ENCODE measurements at places on chromosomes 7 and 10.

DNA sequence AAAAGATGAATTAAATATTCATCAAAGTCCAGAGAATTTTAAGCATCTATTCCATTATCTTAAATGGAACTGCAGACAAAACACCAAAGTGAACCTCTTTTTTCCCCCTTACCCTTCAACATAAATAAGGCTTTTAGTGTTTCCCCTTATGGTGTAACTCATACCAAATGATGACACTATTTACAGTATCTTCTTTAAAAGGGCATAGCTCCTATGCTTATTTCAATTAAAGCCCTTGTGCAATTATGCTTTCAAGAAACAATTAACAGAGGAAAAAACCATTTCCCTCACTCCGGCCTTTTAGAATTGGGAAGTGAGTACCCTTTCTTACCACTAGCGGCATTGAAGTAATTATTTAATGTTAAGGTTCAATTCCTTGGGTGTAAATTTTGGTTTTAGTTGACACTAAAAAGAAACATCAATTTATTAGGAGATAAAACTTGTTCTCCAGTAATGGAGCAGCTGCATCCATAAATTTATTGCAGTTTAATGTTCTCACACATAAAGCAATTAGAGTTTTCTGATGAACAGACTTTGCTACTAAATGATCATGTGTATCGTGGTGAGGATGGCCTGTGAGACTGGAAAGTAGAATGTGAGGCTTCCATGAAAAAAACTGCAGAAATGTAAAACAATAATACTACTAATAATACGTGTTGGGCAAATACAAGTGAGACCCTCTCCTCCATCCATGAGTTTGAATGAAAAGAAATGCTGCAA is 661.3 kb downstream of the PARD3 start:
- DNase-seq: no peak

DNA sequence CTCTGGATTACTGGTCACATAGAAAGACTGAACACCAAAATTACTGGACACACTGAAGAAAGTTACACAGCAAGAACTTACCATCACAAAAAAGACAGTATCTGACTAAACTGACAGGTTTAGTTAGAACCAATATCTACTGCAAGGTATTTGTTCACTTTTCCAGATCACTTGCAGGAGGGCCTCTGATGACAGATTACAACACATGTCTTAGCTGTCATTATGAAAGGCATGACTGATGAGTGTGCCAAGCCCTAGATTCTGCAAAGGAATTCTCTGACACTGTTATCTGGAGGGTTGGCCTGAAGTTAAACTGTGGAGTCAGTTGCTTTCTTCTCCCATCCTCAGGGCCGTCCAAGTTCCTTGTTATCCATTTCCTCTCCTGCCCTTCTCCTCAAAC is 242.7 kb downstream of the KIF20B start:
- DNase-seq: no peak

GRCh38 chr7:149865437-149865836 is 8.3 kb upstream of the ATP6V0E2 start:
- no peak for DNase-seq

DNA sequence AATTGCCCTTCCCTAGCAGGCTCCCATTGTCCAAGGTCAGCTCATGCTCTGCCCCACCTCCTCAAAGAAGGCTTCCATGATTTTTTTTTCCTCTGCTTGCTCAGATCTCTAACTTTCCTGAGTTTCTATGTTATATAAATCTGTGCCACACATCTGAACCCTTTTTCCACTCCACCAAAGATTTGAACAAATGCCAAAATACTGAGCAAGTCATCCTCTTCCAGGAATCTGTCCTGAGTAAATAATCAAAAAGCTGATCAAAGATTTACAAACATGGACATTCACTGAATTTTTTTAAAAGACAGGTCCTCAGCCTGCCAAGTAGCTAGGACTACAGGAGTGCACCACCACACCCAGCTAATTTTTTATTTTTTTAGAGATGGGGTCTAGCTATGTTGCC is 102.8 kb upstream of the ARID5B start:
- no peak for DNase-seq

GRCh38 chr7:40348126-40348728 is 213.4 kb downstream of the SUGCT start:
- no peak for DNase-seq

DNA sequence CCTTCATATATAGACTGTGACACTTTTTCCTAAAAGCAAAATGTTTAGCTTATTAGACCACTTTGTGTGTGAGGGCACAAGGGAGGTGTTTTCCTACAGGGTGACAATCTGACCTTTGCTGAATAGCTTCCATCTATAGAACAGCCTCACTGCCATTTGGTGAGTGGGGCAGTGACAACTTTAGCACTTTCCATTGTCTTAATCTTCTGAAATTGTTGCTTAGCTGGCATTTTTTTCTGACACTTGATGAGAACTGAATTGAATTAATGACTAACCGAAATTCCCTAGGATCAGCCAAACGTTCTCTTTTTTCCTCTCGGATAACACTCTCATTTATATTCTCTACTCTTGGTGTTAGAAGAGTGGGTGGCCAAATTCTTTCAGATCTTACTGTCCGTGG is 30.2 kb downstream of the KDM7A start:
- DNase-seq: no peak

DNA sequence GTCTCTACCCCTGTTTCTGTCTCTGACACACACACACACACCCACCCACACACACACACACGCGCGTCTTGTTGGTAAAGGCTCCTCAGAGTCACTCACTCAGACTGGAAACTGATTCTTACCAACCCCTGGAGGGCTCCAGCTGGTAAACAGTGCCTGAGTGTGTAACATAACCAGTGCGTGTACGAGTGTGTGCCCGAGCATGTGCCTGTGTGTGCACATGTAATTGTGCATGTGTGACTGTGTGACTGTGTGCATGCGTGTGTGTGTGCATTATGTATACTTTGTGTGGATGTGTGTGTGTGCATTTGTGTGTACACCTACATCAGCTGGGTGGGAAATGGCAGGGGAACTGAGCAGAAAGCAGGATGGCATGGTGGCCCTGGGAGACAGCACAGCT is 317.1 kb downstream of the WDR37 start:
- DNase-seq: no peak

- DNase-seq: peak; percentile 69
Measured at GRCh38 chr10:44715136-44715535, 196.0 kb upstream of the TMEM72 start.

DNA sequence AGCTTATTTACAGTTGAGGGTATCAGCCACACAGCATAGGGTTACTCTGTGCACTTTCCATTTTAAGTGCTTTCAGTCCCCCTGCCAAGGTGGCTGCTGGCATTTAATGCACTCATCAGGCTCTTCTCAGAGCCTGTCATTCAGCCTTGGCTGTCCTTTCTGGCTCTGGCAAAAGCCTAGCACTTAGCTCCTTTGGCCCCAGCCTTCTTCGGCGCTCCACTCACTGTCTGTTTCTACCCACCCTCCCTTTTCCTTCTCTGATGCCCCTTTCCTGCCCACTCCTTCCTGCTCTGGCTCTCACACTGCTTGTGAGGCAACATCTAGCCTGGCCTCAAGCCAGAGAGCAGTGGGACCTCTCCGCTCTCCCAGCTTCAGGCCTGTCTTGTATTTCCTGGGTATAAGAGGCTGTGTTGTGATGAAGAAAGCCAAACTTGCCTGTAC is 60.2 kb downstream of the WIPF3 start:
- no peak for DNase-seq
